ENCODE measurements at places on chromosomes 16 and 17.
A peak's percentile ranks its signal among the peaks of the same experiment; 100 is the strongest.

GRCh38 chr17:909642-910323, 69.8 kb downstream of the NXN start:
- no peak for DNase-seq

DNA sequence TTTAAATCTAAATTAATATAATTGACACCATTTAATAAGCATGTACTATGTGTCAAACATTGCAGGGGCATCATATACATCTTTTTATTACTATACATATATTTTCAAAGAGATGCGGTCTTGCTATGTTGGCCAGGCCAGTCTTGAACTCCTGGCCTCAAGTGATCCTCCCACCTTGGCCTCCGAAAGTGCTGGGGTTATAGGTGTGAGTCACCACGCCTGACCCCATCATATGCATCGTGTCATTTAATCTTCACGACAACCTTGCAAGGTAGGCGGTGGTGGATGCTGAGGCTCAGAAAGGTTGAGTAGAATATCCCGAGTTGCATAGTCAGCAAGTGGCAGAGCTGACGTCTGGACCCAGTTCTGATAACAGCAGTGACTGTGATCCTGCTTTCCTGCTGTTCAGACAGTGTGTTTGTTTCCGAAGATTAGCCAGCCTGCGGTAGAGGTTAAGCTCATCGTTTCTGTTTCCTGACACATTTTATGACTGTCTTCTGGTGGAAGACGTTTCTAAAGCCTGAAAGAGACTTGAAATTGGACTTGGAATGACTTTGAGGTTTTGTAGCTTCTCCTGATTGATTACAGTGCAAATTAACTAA, 316.6 kb downstream of the SNX29 start:
- no peak for DNase-seq

DNA sequence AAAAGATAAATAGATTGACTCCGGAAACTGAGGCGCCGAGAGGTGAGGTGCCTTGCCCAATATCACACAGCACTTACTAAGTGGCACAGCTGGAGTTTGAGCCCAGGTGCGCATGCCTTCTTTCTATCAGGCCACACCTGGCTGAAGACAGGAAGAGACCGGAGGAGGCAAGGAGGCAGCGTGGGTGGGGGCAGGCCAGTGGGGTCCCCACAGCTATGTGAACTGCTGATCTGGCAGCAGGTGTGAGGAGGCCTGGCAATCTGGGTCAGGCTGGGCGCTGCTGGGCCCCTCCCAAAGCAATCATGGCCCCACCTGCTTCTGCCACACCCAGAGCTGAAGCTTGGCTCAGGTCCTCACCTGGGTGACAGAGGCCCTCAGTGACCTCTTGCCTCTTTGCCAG, 1.9 kb upstream of the GDPD3 start:
- DNase-seq: no peak

DNA sequence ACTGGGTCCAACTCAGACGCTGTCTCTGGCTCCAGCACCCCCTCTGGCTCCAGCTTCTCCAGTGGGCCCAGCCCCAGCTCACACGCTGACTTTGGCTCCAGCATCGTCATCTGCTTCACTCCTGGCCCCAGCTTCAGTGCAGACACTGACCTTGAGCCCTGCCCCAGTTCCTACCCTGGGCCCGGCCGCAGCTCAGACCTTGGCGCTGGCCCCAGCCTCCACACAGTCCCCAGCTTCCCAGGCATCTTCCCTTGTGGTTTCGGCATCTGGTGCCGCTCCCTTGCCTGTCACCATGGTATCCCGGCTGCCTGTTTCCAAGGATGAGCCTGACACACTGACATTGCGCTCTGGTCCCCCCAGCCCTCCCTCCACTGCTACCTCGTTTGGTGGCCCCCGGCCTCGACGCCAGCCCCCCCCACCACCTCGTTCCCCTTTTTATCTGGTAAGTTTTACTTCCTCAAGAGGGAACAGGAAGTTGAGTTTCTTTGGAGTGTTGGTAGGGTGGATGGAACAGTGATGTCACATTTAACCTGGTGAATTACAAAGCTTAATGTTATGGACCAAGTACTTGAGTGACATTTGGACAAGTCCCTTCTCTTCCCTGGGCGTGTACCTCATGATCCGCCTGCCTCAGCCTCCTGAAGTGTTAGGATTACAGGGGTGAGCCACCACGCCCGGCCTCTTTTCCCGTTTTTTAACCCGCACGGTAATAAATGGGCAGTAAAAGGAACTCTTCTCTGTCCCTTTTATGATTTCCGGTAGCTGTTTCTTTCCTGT, 23.4 kb upstream of the PHKG2 start:
- no peak for DNase-seq

DNA sequence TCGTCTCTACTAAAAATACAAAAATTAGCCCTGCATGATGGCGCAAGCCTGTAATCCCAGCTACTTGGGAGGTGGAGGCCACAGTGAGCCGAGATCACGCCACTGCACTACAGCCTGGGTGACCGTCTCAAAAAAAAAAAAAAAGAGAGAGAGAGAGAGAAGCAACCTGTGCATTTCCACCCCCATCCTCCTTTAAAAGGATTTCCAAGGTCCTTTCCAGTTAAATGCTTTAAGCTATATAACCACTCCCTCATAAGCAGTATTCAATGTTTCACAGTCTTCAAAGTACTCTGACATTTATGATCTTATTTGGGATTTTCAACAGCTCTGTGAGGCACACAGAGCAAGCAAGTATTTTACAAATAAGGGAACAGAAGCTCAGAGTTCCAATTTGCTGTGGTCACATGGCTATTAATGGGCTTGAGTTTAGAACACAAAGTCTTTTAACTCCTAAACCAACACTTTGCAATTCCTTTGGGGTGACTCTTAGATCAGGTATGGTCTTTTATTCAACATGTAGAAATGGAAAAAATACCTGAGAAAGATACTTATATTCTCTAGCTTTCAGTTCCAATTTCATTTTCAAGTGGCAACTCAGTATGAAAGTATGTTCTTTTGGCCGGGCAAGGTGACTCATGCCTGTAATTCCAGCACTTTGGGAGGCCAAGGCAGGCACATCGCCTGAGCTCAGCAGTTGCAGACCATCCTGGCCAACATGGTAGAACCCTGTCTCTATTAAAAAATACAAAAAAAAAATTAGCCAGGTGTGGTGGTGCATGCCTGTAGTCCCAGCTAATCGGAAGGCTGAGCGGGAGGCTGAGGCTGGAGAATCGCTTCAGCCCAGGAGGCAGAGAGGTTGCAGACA, 31.3 kb downstream of the SPOP start:
- peak; percentile 62 for DNase-seq

GRCh38 chr17:48729335-48730239, 1.0 kb upstream of the HOXB13 start:
- no peak for DNase-seq

DNA sequence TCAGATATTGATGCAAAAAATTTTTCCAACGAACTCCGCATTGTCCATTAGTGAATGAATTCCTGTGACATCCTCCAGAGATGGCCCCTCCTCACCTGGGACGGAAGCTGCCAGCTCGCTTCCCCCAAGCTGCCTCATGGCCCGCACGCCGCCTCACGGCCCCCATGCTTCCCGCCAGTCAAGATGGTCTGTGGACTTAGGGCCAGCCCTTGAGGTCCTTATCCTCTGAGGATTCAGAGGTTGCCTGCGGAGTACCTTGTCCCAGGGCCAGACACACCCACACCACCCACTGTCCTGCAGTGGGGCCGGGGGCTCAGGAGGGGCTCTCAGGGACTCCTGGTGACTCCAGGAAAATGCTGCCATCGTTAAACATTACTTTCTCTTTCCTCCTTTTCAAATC, 73.6 kb downstream of the SEC14L1 start:
- DNase-seq: no peak
